Dorsolateral prefrontal cortex (tissue), 122 donors: ENCODE measurements at places on chromosomes 1 and 21. TPM values are rescaled to one million over a fixed set of nuclear protein-coding genes. Genes with fewer than 3 reads are reported as not detected.

ARV1 gene
- total RNA-seq = 18.9 TPM

ATP1A4 gene
- total RNA-seq = 2.4 TPM

AGBL4 gene
- total RNA-seq = 38.7 TPM

RUNX3 gene
- 1.0 TPM for total RNA-seq

SLC44A3 gene
- 16.5 TPM for total RNA-seq
